Activated CD4-positive, alpha-beta T cell treated with anti-CD3 and anti-CD28 coated beads, Interleukin-2, amount 50 U/mL, for 4 hours (primary cell): ENCODE measurements at places on chromosomes 12 and 14.

DNA sequence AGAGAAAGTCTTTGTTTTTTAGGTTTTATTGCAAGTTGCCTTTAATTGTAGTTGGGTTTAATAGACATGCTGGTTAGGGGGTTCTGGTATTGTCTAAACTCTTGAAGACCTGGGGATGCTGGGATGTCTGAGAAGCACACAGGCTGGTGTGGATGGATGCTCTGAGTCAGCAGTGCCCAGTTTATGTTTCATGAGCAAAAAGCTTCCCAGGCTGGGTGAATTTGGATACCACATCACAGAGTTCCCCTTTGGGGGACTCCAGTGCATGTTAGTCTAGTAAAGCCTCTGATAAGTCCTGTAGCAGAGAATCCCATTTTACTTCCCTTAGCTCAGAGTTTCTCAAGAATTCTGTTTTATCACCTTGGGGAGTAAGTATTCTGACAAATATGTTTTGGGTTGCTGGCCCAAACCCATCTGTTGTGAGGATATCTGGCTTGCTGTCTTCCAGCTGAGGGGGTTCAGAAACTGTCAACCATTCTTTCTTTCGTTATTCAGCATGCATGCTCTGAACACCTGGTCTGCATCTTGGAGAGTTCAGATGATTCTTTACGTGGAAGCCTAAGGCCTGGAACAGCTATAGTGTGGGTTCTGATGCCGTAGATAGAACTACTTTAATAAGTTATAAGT, 509.1 kb downstream of the VRK1 start:
- no peak for DNase-seq

GRCh38 chr14:69154779-69155178, 1.9 kb upstream of the DCAF5 start:
- DNase-seq: no peak

DNA sequence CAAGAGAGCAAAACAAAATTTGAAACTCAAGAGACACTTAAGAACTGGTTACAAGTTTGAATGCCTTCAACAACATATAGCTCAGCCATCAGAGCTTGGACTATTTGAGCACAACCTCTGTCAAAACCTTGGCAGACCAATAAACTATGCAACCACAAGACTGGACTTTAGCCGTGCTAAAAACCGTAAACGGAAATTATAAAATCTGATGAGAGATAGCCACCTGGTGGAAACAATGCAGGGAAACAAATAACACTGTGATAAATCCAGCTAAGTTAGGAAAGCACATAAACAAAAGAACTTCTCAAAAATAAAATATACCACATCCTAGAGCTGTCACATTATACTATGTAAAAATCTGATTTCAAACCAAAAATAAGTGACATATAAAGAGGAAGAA, 1074.2 kb upstream of the NOVA1 start:
- no peak for DNase-seq

DNA sequence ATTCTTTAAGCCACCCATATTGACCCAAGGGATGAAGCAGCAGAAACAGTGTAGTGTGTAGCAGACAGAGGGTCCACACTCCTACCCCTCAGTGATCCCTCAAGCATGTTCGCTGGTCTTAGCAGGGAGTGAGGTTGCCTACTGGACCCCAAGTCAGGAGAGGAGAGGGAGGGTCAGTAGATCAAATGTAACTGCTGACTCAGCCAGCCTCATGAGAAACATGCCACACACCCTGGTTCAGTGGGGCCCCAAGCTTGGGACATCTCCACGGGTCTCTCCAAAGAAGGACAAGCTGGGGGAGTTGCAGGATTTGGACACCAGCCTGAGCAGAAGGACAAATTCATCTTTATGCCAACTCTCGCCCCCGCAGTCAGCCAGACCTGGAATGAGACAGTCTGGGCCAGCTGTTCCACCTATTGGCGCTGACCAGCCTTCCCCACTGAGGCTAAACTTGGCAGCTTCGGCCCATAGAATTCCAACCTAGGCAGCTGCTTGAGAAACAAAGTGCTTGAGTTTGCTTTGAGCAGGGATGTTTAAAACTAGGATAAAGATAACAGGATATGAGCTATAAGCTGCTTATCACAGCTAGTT, 66.0 kb upstream of the ACTN1 start:
- DNase-seq: no peak

GRCh38 chr14:20742132-20742531, 3.6 kb upstream of the EDDM3A start:
- DNase-seq: no peak

- DNase-seq: no peak
Observed at GRCh38 chr12:127306604-127307215, 960.3 kb upstream of the TMEM132C start.

- no peak for DNase-seq
Observed at GRCh38 chr14:104966981-104967385, 11.2 kb downstream of the AHNAK2 start.

- DNase-seq: no peak
Observed at GRCh38 chr14:20655851-20656250, 14.4 kb upstream of the OR6S1 start.

DNA sequence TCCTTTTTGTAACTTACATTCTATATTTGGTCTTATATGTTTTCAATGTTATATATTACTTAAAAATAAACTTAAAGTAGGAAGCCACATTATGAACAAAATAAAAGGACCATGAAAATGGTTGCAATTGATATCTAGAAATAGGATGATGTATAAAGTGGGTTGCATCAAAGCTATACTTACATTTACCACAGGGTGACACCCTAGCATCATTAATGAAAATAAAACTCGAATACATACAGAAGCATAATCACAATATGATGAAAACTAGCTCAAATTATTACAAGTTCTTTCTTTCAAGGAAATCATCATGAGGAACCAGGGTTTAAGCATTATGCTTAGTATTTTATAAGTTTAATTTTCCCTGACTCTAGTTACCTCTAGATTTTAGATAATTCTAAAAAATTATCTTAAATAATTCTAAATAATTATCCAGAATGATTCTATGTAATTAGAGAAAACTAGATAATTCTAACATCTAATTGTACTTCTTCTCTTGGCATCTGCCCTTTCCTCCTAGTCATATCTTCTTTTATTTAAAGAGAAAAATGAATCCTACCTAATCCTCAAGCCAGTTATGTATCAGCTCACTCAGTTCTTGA, 31.2 kb downstream of the TAS2R7 start:
- no peak for DNase-seq

DNA sequence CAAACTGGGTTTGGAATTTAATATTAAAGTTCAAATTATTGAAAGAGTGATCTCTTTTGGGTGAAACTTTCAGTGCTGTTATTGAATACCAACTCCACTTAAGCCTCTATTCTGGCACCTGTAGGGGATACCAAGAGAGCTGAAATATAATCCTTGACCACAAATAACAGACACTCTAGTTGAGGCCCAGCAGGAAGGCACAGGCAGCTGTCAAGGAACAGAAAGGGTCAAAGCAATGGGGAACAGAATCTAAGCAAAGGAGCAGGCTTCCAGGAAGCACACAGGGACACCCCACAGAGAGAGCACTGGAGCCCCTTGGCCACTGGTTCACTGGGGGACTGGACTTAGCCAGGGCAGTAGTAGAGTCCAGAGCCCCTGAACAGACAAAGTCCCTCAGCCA, 120.9 kb upstream of the SFSWAP start:
- DNase-seq: no peak

DNA sequence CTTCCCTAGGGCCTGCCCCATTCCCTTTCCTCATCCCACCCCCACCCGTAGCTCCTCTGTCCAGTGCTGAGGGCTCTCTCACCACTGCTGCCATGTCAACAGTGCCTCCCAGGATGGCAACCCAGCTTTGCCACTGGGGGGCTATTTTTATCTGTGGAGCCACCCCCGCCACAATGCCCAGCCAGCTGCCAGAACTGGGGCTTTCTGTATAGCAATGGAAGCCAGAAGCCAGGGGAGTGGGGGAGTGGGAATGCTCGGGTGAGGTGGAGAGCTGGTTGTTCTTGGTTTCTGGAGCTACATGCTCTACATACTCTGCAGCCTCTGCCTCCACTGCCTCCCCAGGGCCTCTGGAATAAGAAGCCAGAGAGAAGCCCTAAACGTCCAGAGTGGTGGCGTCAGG, 8.9 kb downstream of the PDE1B start:
- DNase-seq: no peak

- DNase-seq: no peak
Observed at GRCh38 chr12:69966839-69967238, 141.8 kb downstream of the MYRFL start.

DNA sequence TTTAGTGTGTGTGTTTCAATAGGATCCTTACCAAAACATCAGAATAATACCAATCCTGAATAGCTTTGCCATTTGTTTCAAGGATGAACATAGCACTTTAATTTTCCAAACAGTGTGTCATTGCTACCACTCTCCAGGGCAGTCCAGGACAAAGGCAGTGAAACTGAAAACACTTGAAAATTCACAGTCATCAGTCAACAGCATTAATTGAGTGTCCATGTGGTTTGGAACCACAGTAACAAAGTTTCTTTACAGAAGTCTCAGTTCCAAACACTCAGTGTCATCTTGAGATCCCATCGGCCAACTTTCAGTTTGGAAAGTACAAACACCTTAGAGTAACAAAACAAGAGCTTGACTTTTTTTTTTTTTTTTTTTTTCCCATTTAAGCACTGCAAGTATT, 228.4 kb upstream of the SOX5 start:
- DNase-seq: no peak

DNA sequence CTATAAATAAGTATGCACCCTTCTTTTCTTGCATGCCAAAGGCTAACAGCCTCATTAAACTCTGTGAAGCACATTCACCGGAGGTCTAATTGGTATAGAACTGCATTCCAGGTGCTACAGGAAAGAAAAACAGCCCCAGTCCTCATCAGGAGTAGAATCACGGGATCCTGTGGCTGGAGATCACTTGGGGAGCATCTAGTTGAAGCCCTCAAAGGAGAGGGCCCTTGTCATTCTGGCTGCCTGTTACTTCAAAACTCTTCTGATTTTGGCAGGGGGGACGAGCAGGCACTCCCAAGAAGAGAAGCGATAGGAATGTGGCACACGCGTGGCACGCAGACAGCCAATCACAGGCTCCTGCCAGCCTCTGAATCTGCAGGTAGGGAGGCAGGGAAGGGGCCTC, 154.4 kb downstream of the TTC7B start:
- no peak for DNase-seq

- no peak for DNase-seq
Observed at GRCh38 chr12:39048395-39048794, 143.0 kb upstream of the CPNE8 start.

DNA sequence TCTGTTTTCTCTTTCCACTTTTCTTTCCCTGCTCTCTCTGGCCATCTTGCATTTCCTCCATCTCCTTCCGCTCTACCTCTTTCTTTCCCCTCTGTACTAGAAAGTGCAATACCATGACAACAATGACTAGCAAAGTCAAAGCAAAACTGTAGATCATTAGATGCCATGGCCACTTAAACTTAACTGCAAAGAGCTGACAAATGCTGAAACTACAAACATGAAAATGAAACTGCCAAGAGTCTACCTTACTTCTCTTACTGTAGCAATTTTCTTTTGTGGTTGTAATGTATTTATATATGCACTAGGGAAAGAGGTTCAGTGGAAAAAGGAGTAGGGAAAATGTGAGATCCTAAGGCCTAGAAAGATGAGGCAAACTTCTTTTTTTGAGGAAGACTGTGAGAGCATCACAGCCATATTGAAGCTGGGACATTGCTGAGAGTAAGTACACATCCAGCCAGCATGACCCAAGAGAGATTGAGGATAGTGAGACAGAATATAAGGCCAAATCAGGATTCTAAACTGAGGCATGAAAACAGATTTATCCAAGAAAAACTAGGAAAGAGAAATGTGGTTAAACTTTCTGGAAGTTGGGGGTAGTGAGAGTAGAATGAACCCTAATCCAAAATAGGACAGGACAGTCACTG, 276.6 kb upstream of the NAV3 start:
- DNase-seq: no peak

GRCh38 chr12:7864601-7865150, 8.0 kb downstream of the SLC2A14 start:
- no peak for DNase-seq

DNA sequence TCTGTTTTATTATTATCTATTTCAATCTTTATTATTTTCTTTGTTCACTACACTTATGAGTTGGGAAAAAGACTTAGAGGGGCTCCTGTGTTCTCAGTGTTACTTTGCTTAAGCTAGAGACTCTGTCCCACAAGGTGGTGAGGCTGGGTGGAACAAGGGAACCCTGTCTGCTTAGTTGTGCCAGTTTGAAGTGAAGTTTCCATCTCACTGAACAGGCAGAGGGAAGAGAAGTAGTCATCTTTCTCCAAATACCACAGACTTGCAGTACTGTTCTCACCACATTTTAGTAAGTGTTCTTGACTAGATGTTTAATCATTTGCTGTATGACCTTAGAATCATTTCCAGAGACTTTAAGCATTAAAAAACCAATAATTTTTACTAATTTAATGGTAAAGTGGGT, 195.7 kb upstream of the NEDD1 start:
- no peak for DNase-seq

DNA sequence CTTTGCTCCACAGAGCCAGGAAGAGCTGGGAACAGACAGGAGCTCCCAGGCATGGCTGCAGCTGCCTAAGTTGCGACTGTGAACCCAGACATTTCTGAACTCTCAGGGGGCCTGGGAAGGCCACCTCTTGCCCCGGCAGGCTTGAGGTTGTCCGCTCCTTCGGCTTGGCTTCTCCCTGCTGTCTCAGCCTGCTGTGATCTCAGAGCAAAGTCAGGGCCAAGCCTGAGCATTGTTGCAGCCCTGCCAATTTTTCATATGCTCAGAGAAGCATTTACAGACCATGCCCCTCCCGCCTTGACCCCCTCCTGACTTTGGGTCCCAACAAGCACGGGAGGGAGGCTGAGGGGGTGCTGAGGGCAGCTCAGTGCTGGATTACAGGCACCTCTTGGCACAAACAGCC, 1439.1 kb upstream of the FLRT2 start:
- no peak for DNase-seq

- DNase-seq: no peak
Observed at GRCh38 chr14:105605464-105606304, 79.3 kb downstream of the TMEM121 start.

- no peak for DNase-seq
Observed at GRCh38 chr12:110466791-110467190, 1.3 kb downstream of the GPN3 start.

GRCh38 chr14:92702441-92702918, 45.9 kb downstream of the LGMN start:
- DNase-seq: no peak

DNA sequence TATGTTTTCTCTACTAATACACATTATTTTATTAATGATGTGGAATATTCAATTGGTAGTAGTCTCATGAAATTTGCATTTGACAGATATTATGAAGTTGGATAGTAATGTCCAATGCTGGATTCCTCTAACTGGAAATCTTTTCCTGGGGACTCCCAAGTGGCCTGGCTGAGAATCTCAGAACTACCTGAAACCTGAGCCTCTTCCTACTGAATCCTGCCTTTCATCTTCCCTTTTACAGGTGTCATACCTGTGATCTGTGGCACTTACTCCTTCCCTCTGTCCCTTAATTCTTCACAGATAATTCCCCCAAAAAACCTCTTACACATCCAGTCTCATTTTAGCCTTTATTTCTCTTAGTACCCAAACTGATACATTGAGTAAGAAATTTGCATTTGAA, 89.7 kb upstream of the MYF6 start:
- no peak for DNase-seq
